ENCODE measurements at places on chromosomes 1 and 21.

GRCh38 chr1:160040476-160040875 lies 8.7 kb upstream of the PIGM start:
- DNase-seq, result no peak

DNA sequence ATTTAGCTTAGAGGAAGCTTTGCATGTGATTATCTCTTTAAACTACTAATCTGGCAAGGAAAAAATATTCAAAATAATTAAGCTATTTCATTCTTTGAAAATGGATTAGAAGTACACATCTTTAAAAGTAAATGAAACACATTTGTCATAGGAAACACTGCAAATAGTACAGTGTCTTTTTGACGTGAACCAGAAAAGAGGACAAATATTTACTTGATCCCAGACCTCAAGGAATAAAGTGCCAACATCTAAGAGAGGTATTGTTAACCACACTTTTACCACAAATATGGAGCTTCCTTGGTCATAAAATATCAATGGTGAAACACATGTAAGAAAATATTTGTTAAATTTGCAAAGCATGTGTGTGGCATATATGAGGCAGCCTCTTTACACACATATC lies 159.9 kb downstream of the SNX7 start:
- no peak for DNase-seq

DNA sequence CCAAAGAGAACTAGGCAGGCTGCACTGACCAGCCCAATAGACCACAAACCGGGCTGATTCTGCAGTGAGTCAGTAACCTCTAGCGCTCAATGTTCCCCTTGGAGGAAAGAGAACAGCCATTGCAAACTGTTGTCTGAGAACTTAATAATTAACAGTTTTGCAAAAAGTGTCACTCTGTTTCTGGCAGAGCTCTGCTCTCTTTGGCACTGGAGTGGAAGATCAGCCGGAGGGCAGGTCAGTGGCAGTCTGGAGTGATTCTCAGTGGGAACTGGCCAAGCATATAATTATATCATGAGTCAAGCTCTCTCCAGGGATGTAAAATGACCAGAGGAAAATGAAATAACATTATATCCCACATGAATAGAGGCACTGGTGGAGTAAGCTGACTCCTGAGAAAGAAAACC lies 238.3 kb downstream of the HLX start:
- no peak for DNase-seq

DNA sequence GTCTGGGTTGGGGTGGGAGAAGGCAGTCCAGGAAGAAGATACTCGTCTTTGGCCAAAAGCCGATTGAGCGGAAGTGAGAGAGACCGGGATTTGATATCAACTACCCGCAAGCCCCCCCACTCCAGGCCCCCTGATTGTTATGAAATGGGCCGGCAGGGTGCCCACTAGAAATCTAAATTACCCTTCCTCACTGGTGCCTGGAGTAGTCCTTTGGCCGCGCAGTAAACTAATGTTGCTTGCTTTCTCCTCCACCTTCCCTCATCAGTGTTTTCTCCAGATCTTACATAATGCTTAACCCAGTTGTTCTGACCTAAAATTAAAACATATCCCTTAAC lies 119.2 kb upstream of the BARHL2 start:
- DNase-seq, result no peak

- DNase-seq, result peak; percentile 28
Measured at GRCh38 chr1:185733818-185734735, at the start of gene HMCN1. TSS of gene HMCN1 (plus strand) at chr1:185734391. CDS start at chr1:185734780, 389 bp downstream.

DNA sequence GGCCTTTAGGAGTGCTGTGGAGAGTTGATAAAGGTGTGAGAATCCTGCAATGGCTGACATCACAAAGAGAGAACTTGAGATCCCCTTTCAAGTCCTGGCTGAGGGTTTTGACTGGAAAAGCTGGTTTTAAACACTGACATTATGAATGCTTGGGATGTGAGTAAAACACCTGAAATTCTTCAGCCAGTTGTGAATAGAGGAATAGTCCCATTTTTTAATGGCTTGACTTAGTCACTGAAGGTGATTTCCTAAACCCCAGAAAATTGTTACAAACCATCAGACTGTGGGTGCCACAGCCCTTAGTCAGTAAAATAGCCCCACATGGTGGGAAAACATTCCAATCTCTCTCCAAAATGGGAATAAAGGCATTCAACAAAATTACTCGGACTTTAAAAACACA lies 107.7 kb upstream of the LMO4 start:
- DNase-seq, result no peak

DNA sequence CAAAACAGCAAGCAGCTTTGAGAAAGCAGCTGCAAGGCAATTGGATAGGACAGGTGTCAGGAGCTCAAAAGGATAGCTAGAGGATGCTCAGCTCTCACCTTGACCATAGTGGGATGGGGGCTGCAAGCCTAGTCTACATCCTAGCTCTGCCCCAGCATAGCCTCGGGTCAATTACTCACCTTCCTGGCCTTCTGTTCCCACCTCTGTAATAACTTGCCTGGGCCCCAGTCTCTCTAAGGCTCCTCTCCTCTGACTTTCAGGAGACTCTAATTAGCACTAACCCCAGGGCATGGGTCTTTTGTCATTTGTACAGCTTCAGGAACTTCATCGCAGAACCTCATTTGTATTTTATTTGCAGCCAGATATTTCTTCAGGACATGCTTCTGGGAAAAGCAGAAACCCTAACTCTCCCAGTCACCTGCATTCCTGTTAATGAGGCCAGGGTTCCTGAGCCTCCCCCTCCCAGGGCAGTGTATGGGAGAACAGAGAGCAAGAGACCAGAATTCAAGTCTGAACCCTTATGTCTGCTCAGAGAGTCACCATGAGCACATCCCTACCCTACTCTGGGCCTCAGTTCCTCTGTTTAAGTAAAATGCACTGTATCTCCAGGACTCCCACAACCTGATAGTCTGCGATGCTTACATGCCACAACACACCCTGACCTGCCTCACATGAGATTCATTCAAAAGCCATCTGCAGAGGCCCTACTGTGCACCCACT lies 108.1 kb downstream of the MATN1 start:
- no peak for DNase-seq

DNA sequence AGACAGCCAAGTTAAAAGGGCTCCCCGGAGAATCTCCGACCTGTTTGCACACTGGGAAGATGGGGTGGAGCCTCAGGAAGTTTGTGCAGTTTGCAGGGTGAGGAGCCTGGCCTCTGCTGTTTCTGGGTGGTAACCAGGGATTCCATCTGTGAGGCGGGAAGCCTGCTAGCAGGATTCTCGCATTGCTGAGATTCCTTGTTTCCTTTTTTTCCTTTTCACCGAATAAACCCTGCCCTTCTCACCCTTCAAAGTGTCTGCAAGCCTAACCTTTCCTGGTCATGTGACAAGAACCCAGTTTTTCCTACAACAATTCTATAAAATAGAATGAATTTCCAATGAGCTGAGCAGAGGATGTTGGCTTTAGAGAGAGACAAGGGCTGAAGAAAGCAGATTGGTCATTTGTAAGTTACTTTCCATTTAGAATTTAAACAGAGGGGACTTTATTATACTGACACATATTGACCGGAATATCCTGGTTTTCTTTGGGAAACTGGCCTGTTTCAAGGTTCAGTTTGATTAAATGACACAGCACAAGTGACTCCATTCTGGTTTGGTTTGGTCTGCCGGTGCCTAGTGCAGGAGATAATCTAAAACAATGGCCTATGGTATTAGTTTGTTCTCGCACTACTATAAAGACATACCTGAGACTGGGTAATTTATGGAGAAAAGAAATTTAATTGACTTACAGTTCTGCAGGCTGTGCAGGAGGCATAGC lies 48.7 kb upstream of the DNAH14 start:
- DNase-seq, result no peak

DNA sequence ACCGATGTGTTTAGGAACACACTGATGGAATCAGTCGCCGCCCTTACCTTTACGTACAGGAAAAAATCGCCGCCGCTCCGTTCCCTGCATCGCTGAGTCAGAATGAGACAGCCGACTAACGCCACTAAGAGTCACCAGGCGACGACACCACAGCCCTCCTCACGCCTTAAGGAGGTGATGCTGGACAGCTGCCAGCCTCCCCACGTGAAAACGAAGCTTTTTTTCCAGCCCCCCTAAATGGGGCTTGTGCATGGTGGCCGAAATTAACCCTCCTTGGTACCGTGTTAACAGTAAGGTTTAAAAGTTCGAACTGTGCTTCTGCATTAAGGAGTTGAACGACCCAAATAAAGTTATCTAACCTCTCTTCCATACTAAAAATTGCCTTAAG lies 511 bp downstream of the DNTTIP2 start:
- peak; percentile 67 for DNase-seq

DNA sequence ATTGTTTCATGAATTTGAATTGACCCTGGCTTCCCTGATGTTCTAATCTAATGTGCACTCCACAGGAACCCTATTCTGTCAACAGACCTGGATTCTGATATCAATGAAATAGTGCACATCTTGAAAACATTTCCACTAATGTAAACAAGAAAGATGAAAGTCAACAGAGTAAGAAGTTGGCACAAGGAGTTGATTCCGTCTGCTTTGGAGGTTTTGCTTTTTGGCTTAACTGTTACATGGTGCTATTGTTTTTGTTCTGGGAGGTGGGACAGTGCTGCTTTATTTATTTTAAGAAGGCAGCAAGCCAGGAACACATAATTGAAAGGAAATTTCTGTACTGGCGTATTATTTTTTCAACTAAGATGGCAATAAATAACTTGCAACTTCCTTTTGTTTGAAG lies 73.3 kb downstream of the LEPR start:
- no peak for DNase-seq

DNA sequence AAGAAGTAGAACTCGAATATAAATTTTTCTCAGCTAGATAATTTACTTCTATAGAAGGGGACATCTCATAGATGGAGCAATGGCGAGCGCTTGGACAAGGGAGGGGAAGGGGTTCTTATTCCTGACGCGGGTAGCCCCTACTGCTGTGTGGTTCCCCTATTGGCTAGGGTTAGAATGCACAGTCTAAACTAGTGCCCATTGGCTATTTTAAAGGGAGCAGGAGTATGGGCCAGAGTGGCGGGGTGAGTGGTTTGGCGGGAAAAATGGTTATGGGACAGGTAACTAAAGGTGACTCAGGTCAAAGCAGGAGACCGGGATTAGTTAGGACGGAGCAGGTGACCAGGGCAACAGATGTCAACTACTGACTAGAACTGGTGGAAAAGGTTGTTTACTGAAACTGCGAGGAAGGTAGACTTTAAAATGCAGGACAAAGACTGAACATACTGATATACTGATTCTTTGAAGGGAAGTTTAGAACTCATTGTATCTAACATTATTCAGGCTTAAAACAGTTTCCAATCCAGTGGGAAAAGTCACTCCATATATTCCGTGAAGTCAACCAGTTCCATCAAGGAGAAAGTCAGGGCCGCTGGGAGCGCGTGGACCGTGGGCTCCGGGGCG lies 940 bp upstream of the ATAD3A start:
- DNase-seq, result no peak

GRCh38 chr1:2248854-2249558 lies 20.9 kb downstream of the SKI start:
- DNase-seq, result no peak

DNA sequence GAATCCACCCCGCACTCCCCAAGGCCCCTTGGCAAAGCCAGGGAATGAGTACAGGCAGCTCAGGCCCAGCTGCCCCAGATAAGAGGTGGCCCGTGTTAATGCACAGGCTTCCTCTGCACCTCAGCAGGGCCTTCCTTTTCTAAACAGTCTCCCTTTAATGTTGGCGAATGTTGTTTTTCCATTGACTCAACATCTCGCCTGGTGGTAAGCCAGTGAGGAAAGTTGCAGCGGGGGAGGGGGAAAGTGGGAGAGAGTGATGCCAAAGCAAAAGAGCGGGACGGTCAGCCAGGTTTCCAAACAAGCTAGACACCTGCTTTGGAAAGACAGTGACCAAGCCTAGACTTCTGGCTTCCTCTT lies 10.3 kb upstream of the PROX1 start:
- no peak for DNase-seq

DNA sequence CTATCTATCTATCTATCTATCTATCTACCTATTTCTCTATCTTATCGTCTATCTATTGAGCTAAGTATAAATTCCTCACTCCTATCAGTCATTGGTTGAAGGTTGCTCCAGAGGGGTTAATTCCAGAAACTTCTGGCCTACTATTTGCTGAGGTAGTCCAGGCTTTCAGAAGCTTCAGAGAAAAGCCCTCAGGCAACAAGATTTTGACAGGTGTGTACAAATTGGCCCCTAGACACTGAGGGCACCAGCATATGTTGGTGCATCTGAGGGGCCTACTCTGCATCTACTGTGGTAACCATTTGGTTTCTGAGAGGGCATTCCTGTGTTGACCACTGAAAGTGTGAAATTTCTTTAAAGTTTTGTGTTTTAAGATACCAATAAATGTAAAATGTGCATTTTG lies 265.2 kb upstream of the B3GALT2 start:
- no peak for DNase-seq

- DNase-seq, result no peak
Measured at GRCh38 chr1:228066416-228066815, 16.1 kb upstream of the ARF1 start.

DNA sequence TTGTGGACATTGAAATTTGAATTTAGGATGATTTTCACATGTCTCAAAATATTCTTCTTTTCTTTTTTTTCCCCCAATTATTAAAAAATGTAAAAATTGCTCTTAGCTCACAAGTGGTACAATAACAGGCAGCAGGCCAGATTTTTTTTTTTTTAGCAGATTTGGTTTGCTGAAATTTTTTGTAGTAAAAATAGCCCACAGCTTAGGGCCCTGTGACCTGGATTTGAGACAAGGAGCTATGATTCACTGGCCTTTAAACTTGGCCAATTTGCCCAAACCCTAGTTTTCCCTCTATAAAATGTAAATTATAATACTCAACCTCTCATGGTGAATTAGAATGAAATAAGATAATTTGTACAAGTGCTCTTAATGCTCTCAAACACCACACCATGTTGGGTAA lies 253.8 kb downstream of the DYRK1A start:
- no peak for DNase-seq

GRCh38 chr1:184051485-184052193 lies at the start of gene TSEN15:
TSS of gene TSEN15 (plus strand) at chr1:184051730. CDS start at chr1:184051756, 26 bp downstream.
- DNase-seq, result peak; percentile 83

- DNase-seq, result no peak
Measured at GRCh38 chr21:46172863-46173528, 11.3 kb downstream of the SPATC1L start.

GRCh38 chr1:213996320-213997037 lies 8.7 kb downstream of the PROX1 start:
- DNase-seq, result no peak

DNA sequence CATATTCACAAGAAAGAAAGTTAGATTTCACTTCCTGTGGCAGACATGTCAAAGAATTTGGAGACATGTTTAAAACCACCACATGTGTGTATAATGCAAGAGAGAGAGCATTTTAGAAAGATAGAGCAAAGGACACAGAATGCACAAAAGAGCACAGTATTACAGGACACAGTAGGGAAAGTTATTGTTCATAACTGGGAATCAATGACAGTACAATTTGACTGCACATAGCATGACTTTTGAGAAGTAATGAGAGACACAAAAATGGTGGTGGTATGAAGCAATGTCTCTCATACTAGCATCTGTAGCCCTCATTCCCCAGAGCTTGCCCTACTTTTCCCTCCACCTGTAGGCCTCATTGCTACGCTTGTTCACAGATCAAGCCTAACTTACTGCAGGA lies 499.2 kb downstream of the PTPRC start:
- DNase-seq, result no peak

- no peak for DNase-seq
Measured at GRCh38 chr21:42466700-42467099, 29.3 kb downstream of the RSPH1 start.
